Activated CD8-positive, alpha-beta memory T cell treated with anti-CD3 and anti-CD28 coated beads for 1 hour (primary cell): ENCODE measurements at places on chromosomes 4 and X.

DNA sequence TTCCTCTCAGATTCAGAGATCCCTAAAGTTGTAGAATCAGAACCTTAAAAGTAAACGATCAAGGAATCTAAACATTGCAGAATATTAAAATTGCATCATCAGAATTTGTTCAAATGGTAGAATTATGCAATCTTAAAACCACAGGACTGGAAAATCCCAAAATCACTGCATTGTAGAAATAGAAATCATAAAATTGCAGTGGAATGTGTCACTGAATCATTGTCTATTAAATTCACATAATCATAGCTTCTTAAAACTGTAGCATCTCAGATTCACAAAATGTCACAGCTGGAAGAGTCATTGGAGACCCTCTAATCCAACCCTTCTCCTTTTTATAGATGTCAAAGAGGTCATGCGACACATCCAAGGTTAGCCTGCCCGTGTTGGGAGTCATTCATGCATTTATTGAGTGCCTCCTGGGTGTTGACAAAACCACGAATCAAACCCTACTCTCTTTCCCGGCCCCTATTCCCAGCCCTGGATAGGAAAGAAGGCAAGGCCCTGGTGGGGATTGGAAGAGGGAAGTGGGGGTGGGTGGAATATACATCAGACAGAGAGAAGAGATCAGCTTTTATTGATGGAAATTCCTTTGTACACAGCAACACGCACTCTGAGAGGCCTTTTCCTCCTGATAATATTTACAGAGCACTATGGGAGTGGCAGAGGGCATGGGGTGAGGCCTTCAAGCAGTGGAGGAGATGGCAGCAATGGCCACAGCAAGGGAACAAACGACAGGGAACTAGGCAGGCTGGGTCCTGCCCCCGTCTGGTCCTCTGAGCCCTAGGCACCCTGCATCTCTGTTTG lies 15.4 kb downstream of the IQSEC2 start:
- no peak for DNase-seq

- DNase-seq, result no peak
These were observed 434.1 kb downstream of the ANKRD50 start for GRCh38 chr4:124278477-124278876.

GRCh38 chrX:146346102-146346501 lies 463.5 kb upstream of the CXorf51B start:
- DNase-seq, result no peak

- no peak for DNase-seq
These were observed 338.2 kb upstream of the PABPC4L start for GRCh38 chr4:134539729-134540231.

- DNase-seq, result no peak
These were observed 181.6 kb downstream of the UGT8 start for GRCh38 chr4:114780205-114780604.

GRCh38 chr4:61638591-61638990 lies 438.5 kb downstream of the ADGRL3 start:
- DNase-seq, result no peak

- no peak for DNase-seq
These were observed 31.2 kb downstream of the WDR1 start for GRCh38 chr4:10085386-10085785.

DNA sequence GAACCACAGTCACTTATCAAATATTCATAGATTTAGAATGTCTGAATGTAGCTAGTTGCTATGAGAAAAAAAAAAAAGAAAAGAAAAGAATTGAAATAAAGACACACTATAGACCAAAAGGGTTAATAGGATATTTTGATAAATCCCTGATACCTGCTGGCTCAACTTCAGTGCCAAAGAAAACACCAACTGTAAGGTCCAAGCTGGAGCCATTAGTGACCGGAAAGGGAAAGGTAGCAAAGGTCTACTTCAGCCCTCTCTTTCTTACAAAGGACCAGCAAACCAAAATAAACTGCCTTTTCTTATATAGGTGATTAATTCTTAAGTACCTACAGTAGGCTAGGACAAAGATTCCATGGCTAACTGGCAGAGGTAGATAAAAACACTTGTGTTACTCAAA lies 9.7 kb downstream of the CBR4 start:
- DNase-seq, result no peak

- no peak for DNase-seq
These were observed 119.8 kb upstream of the TRIM2 start for GRCh38 chr4:153084224-153084979.

DNA sequence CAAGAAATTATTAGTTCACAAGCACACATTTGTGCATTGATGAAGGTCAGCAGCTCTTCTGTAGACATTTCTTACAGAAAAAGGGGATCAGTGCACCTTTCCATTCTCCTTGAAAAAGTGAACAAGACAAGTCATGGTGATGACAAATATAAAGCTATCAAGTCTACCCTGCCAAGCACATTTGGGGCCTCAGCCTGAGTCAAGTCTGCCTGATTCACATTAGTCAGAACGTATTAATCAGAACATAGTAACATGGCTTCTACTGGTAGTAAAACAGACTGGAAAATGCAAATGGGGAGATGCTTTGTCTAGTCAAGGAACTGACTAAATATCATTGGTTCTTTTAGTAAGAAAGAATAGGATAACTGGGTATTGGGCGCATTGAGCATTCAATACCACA lies 2305.1 kb downstream of the PCDH7 start:
- no peak for DNase-seq

GRCh38 chrX:77628294-77629025 lies 157.6 kb downstream of the ATRX start:
- DNase-seq, result no peak

DNA sequence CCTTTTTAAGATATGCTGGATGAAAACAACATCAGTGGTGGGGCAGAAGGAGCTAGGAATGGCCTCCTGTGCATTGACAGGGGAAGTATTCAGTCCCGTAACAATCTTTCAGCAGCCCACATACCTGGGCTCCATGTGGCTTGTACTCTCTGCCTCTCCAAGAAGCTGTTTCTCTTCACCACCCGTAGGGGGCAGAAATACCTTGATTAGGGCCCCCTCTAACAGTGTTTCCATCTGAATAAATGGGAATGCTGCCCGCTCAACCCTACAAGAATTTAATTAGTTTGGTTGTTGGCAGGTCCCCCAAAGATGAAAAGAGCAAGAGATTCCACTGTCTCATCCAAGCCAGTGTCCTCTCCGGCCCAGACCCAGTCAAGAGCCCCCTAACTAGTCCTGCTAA lies 155.2 kb downstream of the SMIM20 start:
- DNase-seq, result no peak

DNA sequence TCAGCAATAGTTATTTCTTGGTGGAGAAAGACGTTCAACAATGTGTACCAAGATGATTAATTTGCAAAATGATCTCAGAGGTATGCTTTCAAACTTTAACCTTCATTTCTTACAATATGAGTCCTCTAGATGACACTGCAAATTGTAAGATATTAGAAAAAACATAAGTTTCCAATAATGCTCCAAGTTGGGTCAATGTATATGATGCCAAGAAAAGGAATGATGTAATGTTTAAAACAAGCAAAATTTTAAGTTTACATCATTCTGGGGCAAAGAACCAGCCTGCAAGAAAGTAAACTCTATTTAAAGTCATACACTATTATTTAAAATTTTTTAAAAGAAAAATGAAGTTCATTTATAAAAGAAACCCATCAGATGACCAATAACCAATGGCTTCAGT lies 56.1 kb downstream of the PRSS12 start:
- DNase-seq, result no peak

GRCh38 chr4:3767570-3768288 lies 1.5 kb downstream of the ADRA2C start:
- DNase-seq, result no peak
